ENCODE measurements at places on chromosomes 2 and 18.
A peak's percentile ranks its signal among the peaks of the same experiment; 100 is the strongest.

GRCh38 chr2:147500229-147500628 lies 344.6 kb upstream of the ACVR2A start:
- DNase-seq = no peak

- DNase-seq = no peak
Measured at GRCh38 chr2:960061-960736, 9.6 kb downstream of the SNTG2 start.

GRCh38 chr2:119487434-119488244 lies 36.6 kb downstream of the SCTR start:
- DNase-seq = no peak

GRCh38 chr2:30301551-30301950 lies 70.2 kb downstream of the LBH start:
- no peak for DNase-seq

DNA sequence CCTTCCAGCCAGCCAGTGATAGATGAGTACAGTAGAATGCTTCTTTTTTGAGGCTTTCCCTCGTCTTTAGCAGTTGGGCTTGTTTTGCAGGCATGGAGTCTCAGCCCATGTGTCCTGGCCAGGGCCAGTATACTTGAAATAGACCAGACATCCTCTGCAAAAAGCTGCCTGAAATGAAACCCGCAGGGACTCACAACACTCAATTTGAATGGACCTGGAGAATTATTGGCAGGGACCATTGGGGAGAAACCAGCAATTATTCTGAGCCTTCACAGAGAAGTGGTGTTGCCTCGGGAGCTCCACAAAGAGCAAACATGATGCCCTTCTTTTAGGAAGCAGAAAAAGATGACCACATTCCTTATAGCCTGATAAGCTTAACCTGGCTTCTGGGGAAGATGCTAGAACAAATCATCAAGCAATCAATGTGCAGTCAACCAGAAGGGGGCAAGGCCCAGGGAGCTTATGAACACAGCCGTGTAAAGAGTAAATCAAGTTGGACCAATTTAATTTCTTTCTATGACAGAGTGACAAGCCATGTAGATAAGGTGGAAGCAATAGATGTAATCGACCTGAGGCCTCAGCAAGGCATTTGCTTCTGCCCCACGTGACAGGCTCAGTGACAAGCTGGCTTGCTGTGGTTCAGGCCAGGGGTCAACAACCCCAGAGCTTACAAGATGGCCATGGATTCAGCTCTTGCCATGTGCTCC lies 42.1 kb downstream of the BOD1L2 start:
- DNase-seq = no peak

GRCh38 chr18:74496508-74497323 lies 553 bp downstream of the CNDP2 start:
- DNase-seq = peak; percentile 64
